ENCODE measurements at places on chromosomes 6 and 20.

DNA sequence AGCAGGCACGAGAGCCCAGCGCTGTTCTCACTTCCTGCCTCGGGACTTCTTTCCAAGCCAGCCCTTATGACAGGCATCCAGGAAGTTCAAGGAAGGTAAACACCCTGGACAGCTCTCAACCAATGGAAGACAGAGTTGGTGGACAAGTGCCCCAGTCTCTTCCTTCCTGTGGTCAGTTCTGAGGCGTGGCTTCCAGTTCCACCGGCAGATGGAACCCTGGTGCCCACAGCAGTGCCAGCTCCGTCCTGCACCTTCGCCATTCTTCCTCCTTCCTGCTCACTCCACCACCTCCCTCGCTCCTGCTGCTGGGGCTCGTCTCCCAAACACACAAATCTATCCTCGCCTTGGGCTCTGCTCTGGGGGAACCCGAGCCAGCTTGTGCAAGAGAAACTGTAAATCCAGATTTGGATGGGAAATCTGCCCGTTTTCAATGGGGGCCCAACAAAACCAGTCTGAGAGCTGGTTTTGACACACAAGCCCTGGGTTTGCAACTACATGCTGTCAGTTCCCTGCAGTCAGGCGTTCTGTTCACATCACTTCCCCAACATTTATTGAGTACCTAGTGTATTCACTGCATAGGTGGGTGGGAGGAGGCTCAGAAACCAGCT is 162.7 kb downstream of the GRM4 start:
- no peak for DNase-seq

- DNase-seq, result no peak
These were observed 57.4 kb downstream of the SYTL3 start for GRCh38 chr6:158707120-158707820.

DNA sequence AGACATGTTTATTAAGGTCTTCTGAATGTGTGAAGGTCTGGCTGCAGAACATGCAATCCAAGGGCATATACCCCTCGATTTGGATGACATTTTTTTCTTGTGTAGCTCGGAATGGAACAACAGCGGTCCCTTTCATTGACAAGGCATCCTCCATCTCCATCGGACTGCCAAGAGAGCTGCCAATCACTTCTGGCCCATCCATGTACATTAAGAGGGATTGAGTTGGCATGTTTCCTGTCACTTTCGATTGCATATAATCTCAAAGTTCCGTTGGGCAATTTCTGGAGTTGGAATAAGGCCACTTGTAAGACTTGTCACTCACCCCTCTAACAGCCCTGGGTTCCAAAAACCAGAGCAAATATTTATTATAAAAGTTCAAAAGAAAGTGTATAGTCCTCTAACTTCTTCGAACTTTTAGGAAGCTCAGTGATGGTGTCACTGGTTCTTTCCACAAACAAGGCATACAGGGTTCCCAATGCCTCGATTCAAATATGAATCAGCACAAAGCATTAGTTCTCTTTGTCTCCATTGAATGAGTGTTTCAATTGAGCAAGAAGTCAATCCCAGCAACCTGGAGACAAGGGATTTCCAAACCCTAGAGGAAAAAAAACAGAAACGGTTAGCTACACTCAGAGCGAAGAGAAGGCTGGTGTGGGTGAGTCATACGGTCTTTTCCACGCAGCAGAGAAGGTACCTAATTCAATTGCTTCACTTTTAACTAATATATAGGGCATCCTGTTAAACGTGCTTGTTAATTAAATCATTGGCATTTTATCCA is 10.9 kb downstream of the ZNF217 start:
- peak; percentile 65 for DNase-seq

- peak; percentile 11 for DNase-seq
These were observed 35.0 kb upstream of the SGK1 start for GRCh38 chr6:134352786-134353480.

GRCh38 chr6:168415098-168415992 is 25.6 kb upstream of the SMOC2 start:
- no peak for DNase-seq

DNA sequence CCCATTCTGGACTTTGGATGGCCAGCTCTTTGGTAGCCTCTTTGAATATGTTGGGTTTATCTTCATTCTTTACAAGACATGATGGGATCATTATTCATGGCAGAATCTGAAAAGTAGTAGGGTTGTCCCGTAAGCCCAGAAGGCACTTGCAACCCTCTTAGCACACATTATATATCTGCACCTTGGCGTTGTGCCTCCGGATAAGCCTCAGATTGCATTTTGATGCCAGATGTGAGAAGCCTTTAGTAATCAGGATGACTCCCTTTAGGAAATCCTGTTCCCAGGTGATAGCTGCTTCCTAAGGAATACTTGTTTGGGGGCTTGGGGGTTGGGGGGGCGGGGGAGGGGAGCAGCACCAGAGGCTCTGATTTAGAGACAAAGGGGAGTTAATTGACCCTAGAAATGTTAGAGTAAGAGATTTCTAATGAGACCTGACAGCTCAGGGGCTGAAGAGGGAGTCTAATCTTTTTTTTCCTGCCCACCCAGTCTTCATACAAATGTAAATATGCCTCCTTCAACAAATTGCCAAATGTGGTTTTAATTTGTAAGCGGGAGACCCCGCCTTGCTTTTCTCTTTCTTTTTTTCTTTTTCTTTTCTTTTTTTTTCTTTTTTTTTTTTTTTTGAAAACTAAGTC is 55.1 kb downstream of the JAG1 start:
- no peak for DNase-seq

DNA sequence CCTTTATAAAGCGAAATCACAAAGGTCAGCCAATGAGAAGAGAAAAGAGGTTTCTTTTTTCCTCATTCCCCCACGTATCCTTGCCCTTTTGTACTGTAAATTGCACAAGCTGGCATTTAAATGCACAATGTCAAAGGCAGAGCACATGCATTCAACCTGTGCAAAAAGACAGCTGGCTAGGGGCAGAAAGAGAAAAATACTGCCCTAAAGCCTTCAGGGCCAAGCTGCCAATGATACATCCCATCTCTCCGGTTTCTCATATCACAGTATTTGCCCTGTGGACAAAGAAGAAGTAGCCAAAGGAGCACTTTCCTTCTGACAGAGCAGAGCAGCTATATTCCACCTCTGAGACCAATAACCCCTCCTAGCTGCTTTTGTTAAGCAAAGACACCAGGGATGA is 219.2 kb downstream of the TRDN start:
- DNase-seq, result no peak

DNA sequence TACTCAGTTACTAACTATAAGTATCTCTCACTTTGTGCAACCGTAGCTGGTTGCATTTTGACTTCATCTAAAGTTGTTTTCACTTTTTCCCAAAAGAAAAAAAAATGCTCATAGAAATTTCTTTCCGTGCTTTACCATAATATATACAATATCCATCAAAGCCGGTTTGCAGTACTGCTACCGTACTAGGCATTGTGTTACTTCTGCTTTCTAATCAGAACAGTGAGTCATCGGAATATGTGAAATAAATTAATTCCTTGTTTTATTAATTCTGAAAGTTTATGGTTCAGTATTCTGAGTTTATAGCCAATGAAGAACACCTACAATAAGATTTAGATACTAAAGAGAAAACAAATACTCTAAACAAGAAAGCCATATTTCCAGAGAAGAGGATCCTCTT is 72.5 kb downstream of the TNFRSF21 start:
- no peak for DNase-seq

DNA sequence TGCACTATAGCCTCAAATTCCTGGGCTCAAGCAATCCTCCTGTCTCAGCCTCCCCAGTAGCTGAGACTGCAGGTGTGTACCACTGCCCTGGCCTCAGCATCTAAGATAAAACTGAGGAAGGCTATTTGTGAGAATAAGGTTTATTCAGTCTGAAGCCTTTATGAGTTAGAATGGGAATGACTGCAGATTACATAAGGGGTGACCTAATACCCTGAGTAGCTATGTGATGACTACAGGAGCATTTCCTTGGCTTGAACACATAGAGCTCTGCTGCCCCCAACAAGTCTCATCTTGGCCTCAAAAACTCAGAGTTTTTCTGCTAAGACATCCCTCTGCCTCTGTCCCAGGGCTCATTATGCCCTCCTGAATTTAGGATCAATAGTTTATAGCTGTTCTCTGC is 7.6 kb downstream of the GSS start:
- no peak for DNase-seq

- DNase-seq, result no peak
These were observed 46.2 kb upstream of the RFPL4B start for GRCh38 chr6:112300896-112301295.

DNA sequence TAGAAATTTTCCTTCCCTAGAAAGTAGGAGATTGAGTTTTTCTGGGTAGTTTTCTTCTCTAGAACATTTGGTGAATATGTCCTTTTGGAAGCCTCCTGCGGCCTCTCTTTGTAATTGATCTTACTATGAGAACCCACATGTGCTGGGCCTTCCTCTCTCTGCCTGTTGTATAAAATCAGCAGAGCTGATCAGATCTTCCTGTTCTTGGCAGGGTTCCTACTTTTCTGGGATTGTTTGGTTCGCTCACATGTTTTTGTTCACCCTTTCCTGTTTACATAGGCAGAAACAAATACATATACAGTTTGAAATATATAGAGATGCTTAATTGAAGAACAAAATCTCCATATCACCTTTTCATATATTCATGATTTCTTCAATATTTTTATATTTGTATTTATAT is 57.8 kb downstream of the IL22RA2 start:
- DNase-seq, result no peak

GRCh38 chr6:142653710-142654420 is 291.1 kb downstream of the HIVEP2 start:
- no peak for DNase-seq

- DNase-seq, result no peak
These were observed 31.2 kb downstream of the MUC22 start for GRCh38 chr6:31041372-31041974.

GRCh38 chr6:1622851-1623768 is 13.4 kb downstream of the FOXC1 start:
- DNase-seq, result no peak

DNA sequence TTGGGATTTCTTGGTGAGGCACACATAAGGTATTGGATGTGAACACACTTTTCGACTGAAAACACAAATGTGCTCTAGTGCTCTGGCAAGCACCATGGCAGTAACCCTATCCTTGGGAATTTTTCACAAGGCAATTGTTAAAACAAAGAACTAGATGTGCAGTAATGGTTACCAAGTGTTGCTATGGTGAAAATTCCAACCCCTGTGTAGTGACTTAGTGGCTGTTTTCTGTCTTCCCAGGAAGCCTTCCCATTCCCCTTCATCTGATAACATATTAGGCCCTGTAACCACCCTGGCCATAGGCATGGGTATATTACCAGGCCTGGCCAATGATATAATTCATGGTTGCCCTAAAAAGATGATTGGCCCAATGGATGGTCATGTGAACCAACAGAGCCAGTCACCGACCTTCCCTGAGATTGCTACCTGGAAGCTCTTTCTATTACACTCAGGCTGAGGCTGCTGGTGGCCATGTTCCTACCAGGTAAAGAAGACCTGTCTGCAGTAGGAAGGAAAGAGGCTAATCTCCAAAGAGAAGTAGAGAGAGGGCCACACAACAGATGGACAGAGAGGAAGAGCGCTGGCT is 4.1 kb downstream of the C20orf202 start:
- no peak for DNase-seq

DNA sequence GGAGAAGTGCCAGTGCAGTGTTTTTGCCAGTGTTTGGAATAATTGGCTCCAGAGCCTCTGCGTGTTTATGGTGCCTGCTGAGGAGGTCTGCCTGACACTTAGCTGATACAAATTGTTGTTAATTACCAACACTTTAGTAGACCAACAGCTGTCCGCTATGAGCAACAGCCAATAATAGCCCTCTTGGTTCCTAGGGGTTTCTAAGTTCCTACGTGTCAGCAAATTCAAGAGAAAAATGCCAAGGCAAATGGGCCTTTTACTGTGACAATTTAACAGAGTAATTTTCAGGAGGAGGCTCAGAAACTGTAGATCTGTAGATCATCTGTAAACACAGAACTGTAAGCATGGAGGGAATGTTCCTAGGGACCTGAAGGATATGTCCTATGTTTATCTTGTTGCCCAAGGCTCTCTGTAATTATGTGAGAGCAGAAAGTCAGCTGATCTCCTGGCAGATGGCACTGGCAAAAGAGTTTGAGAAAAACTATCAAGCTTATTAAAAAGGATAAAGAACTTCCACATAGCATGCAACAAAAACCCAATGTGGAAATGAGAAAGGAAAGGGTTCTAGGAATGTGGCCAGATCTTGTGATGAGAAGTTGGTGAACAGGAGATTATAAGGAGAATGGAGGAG is 157.7 kb downstream of the GJA1 start:
- DNase-seq, result no peak

DNA sequence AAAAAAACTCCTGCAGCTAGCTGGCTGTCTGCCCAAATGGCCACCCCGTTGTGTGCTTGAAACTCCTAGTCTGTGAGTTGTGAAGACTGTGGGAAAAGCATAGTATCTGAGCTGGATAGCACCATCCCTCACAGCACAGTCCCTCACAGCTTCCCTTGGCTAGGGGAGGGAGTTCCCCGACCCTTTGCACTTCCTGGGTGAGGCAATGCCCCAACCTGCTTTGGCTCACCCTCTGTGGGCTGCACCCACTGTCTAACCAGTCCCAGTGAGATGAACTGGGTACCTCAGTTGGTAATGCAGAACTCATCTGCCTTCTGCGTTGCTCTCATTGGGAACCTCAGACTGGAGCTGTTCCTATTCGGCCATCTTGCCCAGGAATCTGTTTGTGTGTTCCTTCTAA is 260.6 kb upstream of the STXBP5 start:
- no peak for DNase-seq
